ENCODE measurements at places on chromosomes 6 and 20. TPM values are rescaled to one million over a fixed set of nuclear protein-coding genes. Genes with fewer than 3 reads are reported as not detected.
A peak's percentile ranks its signal among the peaks of the same experiment; 100 is the strongest.

DNA sequence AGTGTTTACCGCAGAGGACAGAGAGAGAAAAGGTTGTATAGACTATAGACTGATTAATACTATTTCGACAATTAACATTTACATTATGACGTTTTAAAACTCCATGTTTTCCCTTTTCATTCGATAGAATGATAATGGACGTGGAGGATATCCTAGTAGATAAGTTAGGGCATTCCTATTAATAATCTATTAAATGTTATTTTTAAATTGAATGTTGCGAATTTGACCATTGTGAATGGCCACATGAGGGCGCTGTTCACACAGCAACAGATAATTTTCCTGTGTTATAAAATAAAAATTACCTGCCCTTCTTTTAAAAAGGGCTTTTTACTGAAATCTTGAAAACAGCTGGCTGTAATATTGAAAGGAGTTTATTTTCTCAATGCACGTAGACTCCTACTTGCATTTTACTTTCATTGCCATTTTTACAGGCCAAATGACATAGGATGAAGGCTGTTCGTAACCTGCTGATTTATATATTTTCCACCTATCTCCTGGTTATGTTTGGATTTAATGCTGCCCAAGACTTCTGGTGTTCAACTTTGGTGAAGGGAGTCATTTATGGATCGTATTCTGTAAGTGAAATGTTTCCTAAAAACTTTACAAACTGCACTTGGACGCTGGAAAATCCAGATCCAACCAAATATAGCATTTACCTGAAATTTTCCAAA is 3.3 kb downstream of the ADGRB3 start:
- H3K27ac ChIP-seq: no peak overlapping the region
- DNase-seq: no peak
- peaks cover 34% of the 10 kb centered on the region for H3K27me3 ChIP-seq
- peaks cover 12% of the 10 kb centered on the region for H3K4me1 ChIP-seq
- H3K36me3 ChIP-seq: no peaks in the 10 kb centered on the region

DNA sequence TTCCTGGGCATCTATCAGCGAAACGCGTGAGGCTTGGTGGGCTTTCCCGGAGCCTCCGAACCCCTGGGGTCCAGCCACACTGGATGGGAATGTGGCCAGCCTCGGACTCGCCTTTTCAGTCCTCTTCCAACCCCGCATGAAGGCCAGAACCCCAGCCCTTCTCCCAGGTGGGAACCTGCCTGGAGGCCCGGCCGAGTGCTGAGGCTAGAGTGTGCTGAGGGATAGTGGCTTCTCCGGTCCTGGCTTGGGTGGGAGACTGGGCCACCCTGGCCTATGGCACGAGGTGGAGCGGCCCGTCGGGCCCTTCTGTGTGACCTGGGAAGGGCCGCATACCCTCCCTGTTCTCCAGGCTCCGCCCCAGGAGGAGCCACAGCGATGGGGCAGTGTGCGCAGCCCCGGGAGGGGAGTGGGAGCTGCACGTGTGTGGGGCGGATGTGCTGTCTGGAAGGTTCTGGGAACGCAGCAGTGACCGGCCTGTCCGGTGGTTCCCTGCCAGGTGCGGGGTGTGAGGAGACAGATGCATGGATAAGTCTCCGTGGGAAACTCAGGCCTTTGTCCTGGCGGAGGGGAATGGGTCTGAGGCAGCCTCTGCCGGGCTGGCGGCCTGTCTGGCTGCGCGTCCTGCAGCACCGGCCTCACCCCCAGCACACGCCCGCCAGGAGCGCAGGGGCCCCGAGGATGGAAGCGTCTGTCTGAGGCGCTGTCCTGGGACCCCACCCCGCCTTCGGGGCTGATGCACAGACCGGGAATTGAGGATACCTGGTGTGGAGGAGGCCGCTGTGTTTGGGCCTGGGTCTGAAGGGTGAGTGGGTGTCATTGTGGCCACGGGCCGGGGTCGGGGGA is 1.1 kb upstream of the BHLHE23 start:
- no peaks in the 10 kb centered on the region for H3K36me3 ChIP-seq
- no peak overlapping the region for H3K27ac ChIP-seq
- H3K4me3 ChIP-seq: no peak overlapping the region
- peaks cover 63% of the 10 kb centered on the region for H3K4me1 ChIP-seq
- peaks cover 58% of the 10 kb centered on the region for H3K27me3 ChIP-seq

GRCh38 chr6:54291738-54292137 is 16.5 kb upstream of the TINAG start:
- no peak overlapping the region for H3K4me3 ChIP-seq
- H3K4me1 ChIP-seq: no peaks in the 10 kb centered on the region
- H3K27ac ChIP-seq: no peak overlapping the region

Gene HTR1B
- total RNA-seq: not detected

Gene AFDN
- total RNA-seq: 10.2 TPM

DNA sequence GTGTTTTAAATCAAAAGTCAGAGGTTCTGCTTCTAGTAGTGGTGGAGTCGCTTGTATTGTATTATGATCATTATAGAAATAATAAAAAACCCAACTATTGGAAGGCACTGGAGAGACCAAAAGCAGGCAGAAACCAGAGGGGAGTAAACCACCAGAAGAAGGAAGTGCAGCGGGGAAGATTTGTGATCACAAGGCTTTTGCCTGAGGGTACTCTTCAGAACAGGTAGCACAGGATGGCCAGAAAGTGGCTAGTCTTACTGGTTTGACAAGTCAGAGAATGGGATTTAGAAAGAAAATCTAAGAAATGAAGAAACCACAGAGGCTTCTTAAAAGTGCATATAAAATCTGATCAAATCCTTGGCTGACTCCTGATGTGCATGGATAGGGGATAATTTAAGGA is 24.0 kb downstream of the MAPK13 start:
- no peak overlapping the region for H3K27ac ChIP-seq
- DNase-seq: no peak
- no peaks in the 10 kb centered on the region for H3K36me3 ChIP-seq
- H3K27me3 ChIP-seq: no peaks in the 10 kb centered on the region

Gene NRSN1
- total RNA-seq: not detected

Gene WFDC10B
- not detected for total RNA-seq

DNA sequence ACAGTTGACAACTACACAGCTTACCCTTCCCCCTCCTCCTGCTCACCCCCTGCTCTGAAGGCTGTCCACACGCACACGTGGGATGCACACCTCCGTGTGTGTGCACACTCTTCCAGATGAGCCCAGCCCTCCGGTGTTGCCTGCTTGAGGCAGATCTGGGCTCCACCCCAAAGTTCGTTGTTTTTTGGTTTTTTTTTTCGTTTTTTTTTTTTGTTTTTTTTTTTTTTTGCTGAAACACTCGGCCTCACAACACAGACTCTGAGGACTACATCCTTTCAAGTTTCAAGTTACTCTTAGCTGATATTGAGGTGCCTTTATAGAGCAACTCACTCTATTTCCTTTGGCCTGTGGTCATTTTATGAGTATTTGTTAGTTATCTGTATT is 88.2 kb downstream of the RREB1 start:
- H3K4me1 ChIP-seq: peaks cover 8% of the 10 kb centered on the region
- no peak overlapping the region for H3K4me3 ChIP-seq
- peaks cover 32% of the 10 kb centered on the region for H3K36me3 ChIP-seq
- no peaks in the 10 kb centered on the region for H3K27me3 ChIP-seq
- peak; percentile 10 for DNase-seq

DNA sequence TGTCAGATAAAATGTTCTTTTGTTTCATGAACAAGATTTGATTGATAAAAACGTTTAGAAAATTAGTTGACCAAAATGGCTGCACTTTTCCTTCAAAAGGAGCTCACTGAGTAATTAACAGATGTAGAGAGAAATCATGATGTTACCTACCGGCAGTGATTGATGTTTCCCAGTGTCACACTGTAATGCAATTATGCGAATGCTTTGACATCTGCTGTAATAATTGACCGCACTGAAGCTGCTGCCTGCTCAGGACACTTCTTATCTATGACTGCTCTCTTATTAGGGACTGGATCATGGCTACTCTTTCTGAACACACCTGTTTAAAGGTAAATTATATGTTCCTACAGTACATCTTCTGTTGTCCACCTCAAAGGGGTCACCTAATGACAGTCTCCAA is 94.6 kb downstream of the GPR63 start:
- no peaks in the 10 kb centered on the region for H3K36me3 ChIP-seq
- no peak for DNase-seq
- H3K27ac ChIP-seq: no peak overlapping the region
- H3K4me1 ChIP-seq: no peaks in the 10 kb centered on the region
- no peak overlapping the region for H3K4me3 ChIP-seq

Gene C6orf141
- total RNA-seq: not detected

DNA sequence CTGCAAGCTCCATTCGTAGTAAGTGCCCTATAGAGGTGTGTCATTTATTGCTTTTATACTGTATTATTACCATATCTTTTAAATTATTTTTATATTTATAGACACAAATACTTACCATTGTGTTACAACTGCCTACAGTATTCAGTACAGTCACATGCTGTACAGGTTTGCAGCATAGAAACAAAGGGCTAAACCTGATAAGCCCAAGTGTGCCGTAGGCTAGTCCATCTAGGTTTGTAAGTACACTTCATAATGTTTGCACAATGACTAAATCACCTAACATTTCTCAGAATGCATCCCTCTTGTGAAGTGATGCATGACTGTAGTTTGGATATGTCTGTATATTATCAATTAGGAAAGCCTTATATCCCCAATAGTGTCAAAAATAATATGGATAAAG is 122.8 kb downstream of the CLVS2 start:
- H3K27ac ChIP-seq: no peak overlapping the region
- no peak overlapping the region for H3K4me3 ChIP-seq
- no peaks in the 10 kb centered on the region for H3K36me3 ChIP-seq
- H3K4me1 ChIP-seq: no peaks in the 10 kb centered on the region
- H3K27me3 ChIP-seq: no peaks in the 10 kb centered on the region

GRCh38 chr6:6508643-6509042 is 79.9 kb upstream of the LY86 start:
- no peak overlapping the region for H3K4me3 ChIP-seq
- DNase-seq: no peak
- H3K36me3 ChIP-seq: no peaks in the 10 kb centered on the region
- H3K4me1 ChIP-seq: no peaks in the 10 kb centered on the region
- peaks cover 18% of the 10 kb centered on the region for H3K27me3 ChIP-seq

Gene SYS1
- 107 TPM for total RNA-seq

DNA sequence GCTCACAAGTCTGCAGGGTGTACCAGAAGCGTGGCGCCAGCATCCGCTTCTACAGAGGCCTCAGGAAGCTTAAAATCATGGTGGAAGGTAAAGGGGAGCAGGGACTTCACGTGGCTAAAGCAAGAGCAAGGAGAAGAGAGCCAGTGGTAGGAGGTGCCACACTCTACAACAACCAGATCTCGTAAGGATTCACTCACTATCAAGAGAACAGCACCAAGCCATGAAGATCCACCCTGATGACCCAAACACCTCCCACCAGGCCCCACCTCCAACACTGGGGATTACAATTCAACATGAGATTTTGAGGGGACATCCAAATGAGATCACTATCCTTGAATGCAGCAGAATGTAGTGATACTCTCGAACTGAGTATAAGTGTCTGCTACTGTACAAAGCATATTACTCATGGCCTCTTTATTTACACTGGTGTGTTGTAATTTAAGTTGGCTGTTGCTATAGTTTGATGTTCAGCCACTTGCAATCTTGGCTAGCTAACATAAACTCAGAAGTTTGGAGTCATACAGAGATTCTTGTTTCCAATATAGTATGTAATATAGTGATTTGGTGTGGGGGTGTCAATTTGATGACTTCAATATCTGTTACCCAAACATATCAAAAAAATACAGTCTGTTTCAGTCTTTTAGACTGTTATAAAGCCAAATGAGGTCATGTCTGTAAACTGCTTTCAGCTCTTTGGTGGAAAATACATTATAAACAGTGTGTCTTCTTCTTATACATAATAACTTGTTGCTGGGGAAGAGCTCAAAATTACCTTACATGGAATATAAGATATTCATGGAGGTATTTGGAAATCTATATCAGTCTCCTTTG is 39.4 kb upstream of the MYLIP start:
- no peak overlapping the region for H3K27ac ChIP-seq
- no peaks in the 10 kb centered on the region for H3K27me3 ChIP-seq
- H3K4me3 ChIP-seq: no peak overlapping the region
- no peaks in the 10 kb centered on the region for H3K4me1 ChIP-seq
- H3K36me3 ChIP-seq: no peaks in the 10 kb centered on the region

Gene MED20
- total RNA-seq: 1.6 TPM

- H3K27me3 ChIP-seq: no peaks in the 10 kb centered on the region
- no peaks in the 10 kb centered on the region for H3K36me3 ChIP-seq
- DNase-seq: no peak
Observed at GRCh38 chr20:2174067-2174466, 72.4 kb downstream of the STK35 start.

DNA sequence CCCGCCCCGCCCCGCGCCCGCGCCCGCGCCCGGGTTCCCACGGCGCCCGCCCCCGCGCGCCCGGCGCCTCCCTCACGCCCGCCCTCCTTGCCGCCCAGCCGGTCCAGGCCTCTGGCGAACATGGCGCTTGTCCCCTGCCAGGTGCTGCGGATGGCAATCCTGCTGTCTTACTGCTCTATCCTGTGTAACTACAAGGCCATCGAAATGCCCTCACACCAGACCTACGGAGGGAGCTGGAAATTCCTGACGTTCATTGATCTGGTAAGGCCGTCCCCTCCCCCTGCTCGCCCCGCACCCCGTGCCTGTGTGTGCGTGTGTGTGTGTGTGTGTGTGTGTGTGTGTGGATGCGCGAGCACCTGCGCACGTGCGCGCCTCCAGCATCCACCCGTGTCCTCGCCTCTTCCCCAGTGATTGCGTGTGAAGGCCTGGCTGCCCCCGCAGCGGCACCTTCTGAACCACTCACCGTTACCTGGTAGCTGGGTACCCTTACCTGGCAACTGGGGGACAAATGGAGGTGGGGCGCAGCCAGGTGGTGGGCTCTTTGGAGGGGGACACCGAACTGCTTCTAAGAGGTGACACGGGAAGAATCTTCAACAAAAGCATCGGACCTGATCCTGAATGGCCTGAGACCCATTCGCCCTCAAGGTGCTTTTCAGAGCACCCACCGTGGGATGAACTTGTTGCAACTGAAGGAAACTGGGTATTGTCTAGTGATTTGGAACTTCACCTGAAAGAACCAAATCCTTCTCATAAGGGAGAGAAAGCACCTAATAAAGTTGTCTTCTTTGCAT is at the start of gene AIG1:
TSS of gene AIG1 (plus strand) at position 84 of the 791 bp plus-strand sequence. CDS start at position 121, 37 bp downstream.
- peak; percentile 44 for DNase-seq
- no peaks in the 10 kb centered on the region for H3K36me3 ChIP-seq
- H3K27me3 ChIP-seq: no peaks in the 10 kb centered on the region
- H3K4me1 ChIP-seq: peaks cover 19% of the 10 kb centered on the region
- H3K27ac ChIP-seq: peak within 1 kb of the TSS; percentile 81

Gene PEX7
- total RNA-seq: 3.4 TPM

Gene OR12D3
- total RNA-seq: not detected

- no peak overlapping the region for H3K27ac ChIP-seq
- H3K4me3 ChIP-seq: no peak overlapping the region
- H3K36me3 ChIP-seq: no peaks in the 10 kb centered on the region
- DNase-seq: no peak
- no peaks in the 10 kb centered on the region for H3K4me1 ChIP-seq
- peaks cover 1% of the 10 kb centered on the region for H3K27me3 ChIP-seq
Observed at GRCh38 chr6:32379545-32379944, 7.8 kb upstream of the TSBP1 start.

Gene CST4
- not detected for total RNA-seq

Gene BPIFB2
- not detected for total RNA-seq

Gene TRMT6
- total RNA-seq: 8.1 TPM

Data from CD4-positive, alpha-beta T cell (primary cell).